ENCODE measurements at places on chromosomes 3 and 15.

DNA sequence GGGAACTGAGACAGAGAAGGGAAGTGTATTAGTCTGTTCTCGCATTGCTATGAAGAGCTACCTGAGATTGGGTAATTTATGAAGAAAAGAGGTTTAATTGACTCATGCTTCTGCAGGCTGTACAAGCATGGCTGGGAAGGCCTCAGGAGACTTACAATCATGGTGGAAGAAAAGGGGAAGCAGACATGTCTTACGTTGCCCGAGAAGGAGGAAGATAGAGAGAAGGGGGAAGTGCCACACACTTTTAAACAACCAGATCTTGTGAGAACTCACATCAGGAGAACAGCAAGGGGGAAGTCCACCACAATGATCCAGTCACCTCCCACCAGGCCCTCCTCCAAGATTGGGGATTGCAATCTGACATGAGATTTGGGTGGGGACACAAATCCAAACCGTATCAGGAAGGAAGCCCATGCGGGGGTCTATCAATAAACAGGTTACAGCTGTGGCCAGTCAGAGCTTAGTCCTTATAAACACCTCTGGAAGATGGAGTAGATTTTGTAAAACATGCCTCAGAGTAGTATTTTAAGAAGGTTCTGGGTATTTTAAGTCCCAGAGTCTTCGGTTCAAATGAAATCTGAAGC lies 153.9 kb downstream of the GHSR start:
- no peak for DNase-seq

DNA sequence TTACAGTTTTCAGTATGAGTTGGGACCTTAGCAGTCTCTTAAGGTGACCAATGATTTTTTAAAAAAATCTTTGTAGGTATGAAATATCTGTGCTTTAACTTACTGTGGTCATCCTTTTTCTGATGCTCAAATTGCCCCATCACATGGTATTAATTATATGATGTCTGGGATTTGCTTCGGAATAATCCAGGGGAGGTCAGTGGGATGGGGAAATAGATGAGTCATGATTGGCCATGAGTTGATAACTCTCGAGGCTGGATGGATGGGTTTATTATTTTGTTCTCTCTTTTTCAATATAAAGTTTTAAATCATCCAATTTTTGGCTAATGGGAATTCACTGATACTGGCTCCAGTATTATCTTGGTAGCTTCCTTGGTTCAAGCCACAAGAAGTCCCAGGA lies 370.3 kb upstream of the TPM1 start:
- no peak for DNase-seq

GRCh38 chr3:20097015-20097414 lies 56.8 kb downstream of the KAT2B start:
- no peak for DNase-seq

GRCh38 chr3:103690536-103690935 lies 1255.7 kb downstream of the ZPLD1 start:
- no peak for DNase-seq

- no peak for DNase-seq
Observed at GRCh38 chr3:44058022-44058867, 183.4 kb upstream of the TOPAZ1 start.

DNA sequence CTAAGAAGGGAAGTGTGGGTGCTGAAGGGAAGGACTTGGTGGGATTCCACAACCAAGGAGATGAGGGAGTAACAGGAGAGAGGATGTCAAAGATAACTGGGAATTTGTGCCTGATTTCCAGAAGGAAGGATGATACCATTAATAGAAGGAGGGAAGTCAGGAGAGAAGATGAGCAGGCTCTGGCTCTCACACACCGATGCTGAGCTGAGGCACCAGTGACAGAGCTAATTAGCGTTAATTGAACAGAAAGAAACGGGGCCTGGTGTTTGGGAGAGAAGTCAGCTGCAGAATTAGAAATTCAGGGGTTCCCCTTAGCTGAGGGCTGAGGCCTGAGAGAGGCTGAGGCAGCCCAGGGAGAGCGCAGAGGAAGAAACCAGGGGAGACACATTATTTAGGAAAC lies 11.9 kb upstream of the PDIA5 start:
- no peak for DNase-seq

DNA sequence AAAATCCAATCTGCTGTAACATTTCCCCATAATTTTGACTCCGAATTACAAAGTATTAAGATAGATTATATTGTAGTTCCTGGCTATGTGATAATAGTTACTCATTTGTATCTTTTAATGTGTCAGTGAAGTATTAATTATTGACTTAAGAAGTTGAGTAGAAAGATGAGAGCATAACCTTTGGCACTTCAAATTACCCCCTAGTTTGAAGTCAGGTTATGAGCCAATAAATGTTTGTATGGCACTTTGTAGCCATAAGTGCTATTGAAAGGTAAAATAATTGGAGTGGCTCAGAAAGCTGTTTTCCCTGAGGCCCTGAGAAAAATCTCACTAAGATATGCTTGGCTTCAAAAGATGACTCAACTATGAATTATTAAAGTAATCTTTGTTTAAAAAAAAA lies 31.0 kb downstream of the IREB2 start:
- no peak for DNase-seq

Data from thoracic aorta (tissue), 2 donors.